ENCODE measurements at places on chromosomes 7 and 10. TPM values are rescaled to one million over a fixed set of nuclear protein-coding genes. Genes with fewer than 3 reads are reported as not detected.
A peak's percentile ranks its signal among the peaks of the same experiment; 100 is the strongest.

GRCh38 chr7:84123965-84124547 is 70.5 kb downstream of the SEMA3A start:
- peak; percentile 85 for DNase-seq
- no peaks in the 10 kb centered on the region for H3K36me3 ChIP-seq
- peaks cover 3% of the 10 kb centered on the region for H3K4me1 ChIP-seq
- H3K27ac ChIP-seq = peak overlapping the region; percentile 38

DNA sequence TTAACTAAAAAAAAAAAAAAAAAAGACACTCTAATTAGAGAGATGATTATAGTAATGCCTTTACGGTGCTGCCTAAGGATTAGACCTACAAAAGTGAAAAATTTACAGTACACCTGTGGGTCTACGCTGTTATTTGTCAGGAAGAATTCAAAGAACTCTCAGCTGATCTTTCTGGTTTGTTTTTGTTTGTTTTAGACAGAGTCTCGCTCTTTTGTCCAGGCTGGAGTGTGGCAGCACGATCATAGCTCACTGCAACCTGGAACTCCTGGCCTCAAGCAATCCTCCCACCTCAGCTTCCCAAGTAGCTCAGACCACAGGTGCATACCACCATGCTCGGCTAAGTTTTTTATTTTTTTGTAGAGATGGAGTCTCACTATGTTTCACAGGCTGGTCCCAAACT is 28.3 kb upstream of the FOXK1 start:
- H3K4me3 ChIP-seq = no peak overlapping the region
- H3K27ac ChIP-seq = no peak overlapping the region
- H3K36me3 ChIP-seq = no peaks in the 10 kb centered on the region

DNA sequence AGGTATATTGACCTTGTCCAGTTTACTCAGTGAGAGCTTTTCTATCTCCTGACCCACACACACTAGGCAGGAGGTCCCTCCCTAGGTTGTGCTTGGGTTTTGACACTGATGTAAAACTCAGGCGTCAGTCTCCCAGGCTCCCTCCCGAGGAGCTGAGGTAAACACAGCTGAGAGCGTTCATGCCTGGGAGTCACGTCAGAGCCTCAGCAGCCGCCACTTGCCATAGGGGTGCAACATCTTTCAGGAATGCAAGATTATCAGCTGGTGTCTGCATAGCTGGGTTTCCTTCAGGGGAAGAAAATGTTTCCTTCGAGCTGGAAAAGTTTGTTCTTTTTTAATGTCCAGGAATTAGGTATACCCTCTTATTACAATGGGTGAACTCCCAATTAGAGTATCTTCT is 70.6 kb downstream of the FGFR2 start:
- no peaks in the 10 kb centered on the region for H3K36me3 ChIP-seq
- no peak overlapping the region for H3K27ac ChIP-seq
- H3K27me3 ChIP-seq = no peaks in the 10 kb centered on the region
- H3K4me3 ChIP-seq = no peak overlapping the region
- no peaks in the 10 kb centered on the region for H3K4me1 ChIP-seq

DNA sequence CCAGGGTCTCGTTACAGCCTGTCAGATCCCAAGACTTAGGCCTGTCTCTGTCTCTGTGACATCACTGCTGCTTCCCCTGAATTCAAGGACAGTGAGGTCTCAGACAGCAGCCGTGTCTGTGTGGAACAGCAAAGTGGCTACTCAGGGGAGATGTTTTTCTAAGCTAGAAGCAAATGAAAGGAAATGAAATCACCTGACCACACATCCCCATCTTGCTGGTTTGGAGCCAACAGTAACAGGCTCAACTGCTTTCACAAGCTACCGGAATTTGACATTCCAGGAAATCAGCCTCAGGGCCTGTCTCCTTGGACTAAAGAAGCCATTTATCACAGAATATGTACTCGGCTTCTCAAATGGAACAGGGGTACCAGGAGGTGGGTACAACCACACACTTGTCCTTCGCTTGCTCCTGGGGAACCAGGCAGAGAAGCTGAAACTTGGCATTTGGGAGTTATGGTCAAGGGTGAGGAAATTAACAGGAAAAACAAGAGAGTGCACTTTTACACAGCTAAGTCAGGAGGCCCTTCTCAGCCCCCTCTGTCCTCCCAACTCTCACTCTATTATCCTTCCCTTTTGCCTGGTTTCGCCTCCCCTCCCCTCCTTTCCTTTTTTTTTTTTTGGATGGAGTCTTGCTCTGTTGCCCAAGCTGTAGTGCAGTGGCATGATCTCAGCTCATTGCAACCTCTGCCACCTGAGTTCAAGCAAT is 73.2 kb downstream of the SPDYE5 start:
- peak; percentile 74 for DNase-seq
- H3K27me3 ChIP-seq = no peaks in the 10 kb centered on the region
- peaks cover 3% of the 10 kb centered on the region for H3K4me1 ChIP-seq
- no peak overlapping the region for H3K27ac ChIP-seq
- peaks cover 2% of the 10 kb centered on the region for H3K36me3 ChIP-seq

GRCh38 chr10:78291722-78292121 is 258.1 kb downstream of the RPS24 start:
- H3K36me3 ChIP-seq = no peaks in the 10 kb centered on the region
- no peak for DNase-seq
- H3K27me3 ChIP-seq = no peaks in the 10 kb centered on the region

GRCh38 chr7:70571403-70571934 is 560.5 kb upstream of the GALNT17 start:
- no peaks in the 10 kb centered on the region for H3K27me3 ChIP-seq
- H3K27ac ChIP-seq = no peak overlapping the region
- H3K4me1 ChIP-seq = no peaks in the 10 kb centered on the region
- no peak overlapping the region for H3K4me3 ChIP-seq
- DNase-seq = peak; percentile 33

C7orf57 gene
- total RNA-seq = not detected

GIMAP5 gene
- total RNA-seq = not detected

JCAD gene
- total RNA-seq = 27.1 TPM

All from fibroblast of lung (primary cell).